ENCODE measurements at places on chromosomes 11 and 22.

DNA sequence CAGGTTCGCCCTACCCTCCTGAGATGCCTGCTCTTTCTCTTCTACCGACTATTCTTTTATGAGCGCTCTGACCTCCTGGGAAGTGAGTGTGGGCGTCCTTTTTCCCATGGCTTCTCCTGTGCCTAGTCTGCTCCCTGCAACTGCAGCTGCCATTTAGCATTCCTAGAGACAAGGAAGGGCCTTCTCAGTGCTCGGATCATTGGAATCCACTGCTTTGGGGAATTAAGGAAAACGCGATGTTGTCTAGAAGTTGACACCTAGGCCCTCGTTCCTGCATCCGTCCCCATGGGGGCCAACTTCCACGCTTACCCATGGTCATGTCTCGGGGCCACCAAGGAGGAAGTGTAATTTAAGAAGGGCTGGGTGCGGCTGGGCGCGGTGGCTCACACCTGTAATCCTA lies 95.4 kb downstream of the BCR start:
- DNase-seq = no peak

GRCh38 chr11:75261902-75262361 lies 21.4 kb downstream of the TPBGL start:
- no peak for DNase-seq

DNA sequence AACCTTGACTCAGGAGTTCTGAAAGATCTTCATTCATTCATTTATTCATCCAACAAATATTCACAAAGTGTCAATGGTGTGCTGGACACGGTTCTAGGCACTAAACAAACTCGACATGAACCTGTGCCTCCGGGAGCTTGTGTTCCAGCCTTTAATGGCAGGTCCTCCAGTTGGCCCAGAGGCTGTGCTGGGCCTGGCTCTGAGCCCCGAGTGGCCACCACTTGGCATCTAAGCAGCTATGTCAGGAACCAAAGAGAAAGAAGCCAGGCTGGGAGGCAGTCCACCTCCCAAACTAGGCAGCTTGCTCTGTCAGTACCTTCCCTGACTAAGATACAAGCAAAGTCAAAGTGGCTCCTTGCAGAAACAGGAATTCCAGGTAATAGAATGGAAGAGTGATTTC lies 233.6 kb downstream of the BUD13 start:
- DNase-seq = no peak

GRCh38 chr22:38317122-38317994 lies at the start of gene CSNK1E:
CSNK1E (minus strand) TSS chr22:38317433; CDS start chr22:38314157, 3,276 bp downstream.
- no peak for DNase-seq

DNA sequence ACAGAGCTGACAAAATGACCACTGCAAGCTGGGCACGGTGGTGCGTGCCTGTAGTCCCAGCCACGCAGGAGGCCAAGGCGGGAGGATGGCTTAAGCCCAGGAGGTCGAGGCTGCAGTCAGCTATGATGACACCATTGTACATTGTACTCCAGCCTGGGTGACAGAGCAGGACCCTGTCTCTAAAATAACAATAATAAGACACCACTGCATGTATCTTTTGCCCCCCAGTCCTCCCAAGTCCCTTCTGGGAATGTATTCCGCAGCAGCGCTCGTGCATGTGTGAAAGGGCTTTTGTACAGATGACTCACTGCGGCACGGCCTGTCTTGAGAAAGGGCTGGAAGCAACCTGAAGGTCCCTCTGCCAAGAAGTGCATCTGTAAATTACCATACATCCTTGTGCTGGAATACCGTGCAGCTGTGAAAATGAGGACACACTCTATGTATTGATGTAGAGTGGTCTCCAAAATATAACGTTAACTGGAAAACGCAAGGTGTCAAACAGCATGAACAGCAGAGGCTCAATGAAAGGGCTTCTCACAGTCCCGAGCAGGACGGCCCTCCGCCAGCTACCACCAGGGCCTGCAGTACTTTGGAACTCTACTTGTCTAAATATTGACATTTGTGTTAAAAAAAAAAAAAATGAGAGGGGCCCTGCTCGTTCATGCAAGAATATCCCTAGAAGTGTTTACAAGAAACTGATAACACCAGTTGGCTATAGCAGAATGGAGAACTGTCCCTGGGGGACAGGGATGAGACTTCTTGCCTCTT lies 9.0 kb upstream of the CDC42EP2 start:
- DNase-seq = no peak

DNA sequence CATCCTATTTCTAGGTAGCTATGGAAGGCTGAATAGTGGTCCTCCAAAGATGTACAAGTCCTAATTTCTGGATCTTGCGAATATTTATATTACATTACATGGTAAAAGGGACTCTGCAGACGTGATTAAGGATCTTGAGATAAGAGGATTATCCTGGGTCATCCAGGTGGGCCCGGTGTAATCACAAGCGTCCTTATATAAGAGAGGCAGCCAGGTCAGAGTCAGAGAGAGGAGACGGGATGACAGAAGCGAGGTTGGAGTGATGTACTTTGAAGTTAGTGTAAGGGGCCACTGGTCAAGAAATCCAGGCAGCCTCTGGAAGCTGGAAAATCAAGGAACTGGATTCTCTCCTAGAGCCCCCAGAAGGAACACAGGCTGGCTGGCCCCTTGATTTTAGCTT lies 70.1 kb upstream of the MYOD1 start:
- no peak for DNase-seq

DNA sequence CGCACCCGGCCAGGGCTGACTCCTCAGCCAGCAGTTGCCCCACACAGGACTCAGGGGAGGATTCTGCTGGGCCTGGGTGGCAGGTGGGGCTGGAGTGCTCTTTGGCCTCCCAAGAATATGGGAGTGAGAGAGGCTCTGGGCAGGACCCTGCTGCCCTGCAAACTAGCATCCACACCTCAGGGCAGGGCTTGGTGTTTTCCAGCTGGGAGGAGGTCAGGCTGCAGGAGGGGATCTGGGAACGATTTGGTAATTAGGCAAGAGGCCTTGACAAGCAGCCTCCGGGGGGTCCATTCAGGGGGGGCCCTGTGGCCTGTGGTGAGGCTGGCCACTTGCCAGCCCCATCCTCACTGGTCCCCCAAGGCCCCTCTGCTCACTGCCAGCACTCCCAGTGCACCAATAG lies 35.8 kb downstream of the WNT11 start:
- no peak for DNase-seq

GRCh38 chr11:78893996-78894395 lies 319.3 kb upstream of the NARS2 start:
- DNase-seq = no peak

- DNase-seq = no peak
These were observed 81.2 kb downstream of the OR5AK2 start for GRCh38 chr11:57069942-57070341.

- DNase-seq = no peak
These were observed 56.0 kb downstream of the COPB1 start for GRCh38 chr11:14443638-14444037.

- no peak for DNase-seq
These were observed 118.2 kb downstream of the BRD1 start for GRCh38 chr22:49709464-49709863.

GRCh38 chr11:24944891-24945290 lies 448.0 kb downstream of the LUZP2 start:
- no peak for DNase-seq

DNA sequence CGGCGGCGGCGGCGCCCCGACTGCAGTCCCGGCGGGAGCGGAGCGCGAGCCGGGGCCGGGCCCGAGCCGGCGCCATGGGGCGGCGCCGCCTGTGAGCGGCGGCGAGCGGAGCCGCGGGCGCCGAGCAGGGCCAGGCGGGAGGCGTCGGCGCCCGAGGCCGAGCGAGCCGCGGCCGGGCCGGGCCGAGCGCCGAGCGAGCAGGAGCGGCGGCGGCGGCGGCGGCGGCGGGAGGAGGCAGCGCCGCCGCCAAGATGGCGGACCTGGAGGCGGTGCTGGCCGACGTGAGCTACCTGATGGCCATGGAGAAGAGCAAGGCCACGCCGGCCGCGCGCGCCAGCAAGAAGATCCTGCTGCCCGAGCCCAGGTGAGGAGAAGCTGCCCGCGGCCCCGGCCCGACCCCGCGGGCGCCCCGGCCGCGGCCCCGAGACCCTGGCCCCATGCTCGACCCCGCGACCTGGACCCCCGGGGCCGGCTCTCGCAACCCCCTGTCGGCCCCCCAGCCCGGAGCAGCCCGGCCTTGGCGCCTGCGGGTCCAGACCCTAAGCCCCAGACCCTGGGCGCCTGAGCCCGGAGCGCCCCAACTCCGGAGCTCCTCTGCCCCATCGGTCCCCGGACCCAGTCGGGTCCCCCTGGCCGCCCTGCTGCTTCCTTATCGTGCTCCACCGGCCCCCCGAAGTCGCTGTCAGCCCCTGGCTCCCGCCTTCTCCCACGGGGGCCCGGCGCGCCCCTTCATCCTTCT lies at the start of gene GRK2:
GRK2 (plus strand) TSS at position 25 of the 739 bp plus-strand sequence; CDS start at position 252, 227 bp downstream.
- DNase-seq = no peak

- no peak for DNase-seq
These were observed 145.3 kb downstream of the NCAM1 start for GRCh38 chr11:113106507-113106906.

DNA sequence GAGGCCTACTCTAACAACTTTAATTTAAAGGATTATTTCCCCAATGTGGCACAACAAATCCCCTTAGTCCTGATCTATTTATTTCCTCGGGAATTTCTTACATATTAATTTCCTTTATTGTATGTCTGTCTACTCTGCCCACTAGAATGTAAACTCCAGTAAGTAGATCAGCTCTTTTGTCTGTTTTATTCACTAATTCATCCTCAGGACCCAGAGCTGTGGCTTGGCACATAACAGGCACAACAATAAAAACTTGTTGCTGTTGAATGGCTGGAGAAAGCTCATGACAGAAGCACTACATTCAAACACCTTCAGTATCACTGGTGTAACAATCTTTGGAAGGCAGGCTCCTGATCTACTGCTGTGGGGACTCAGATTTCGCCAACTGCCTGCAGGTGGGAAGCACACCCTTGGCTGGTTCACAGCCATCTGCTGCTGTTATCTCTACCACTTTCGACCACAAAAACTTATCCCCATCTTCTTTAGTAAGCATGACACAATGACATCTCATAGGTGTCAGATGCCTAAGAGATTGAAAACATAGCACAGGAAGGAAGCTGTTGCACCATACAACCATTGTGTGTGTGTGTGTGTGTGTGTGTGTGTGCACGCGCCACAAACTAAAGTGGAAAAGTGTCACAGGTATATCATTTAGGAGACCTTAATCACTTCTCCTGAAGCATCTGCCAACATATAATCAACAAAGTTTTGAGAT lies 11.9 kb downstream of the HIRA start:
- no peak for DNase-seq

DNA sequence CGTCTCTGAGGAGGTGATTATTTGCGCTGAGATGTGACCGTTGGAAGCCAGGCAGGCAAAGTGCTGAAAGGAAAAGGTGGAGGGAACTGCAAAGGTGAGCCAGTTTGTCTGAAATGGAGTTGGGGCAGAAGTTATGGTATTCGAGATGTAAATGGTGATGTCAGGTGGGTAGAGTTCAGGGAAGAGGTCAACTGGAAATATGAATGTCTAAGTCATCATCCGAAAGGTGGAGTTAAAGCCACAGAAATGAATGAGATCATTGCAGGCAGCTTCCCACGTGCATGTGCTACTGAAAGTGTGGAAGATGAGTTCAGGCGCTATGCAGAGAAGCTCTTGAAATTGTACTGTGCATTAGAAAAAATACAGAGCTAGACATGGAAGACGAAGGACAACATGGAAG lies 2.2 kb upstream of the BPIFC start:
- no peak for DNase-seq

DNA sequence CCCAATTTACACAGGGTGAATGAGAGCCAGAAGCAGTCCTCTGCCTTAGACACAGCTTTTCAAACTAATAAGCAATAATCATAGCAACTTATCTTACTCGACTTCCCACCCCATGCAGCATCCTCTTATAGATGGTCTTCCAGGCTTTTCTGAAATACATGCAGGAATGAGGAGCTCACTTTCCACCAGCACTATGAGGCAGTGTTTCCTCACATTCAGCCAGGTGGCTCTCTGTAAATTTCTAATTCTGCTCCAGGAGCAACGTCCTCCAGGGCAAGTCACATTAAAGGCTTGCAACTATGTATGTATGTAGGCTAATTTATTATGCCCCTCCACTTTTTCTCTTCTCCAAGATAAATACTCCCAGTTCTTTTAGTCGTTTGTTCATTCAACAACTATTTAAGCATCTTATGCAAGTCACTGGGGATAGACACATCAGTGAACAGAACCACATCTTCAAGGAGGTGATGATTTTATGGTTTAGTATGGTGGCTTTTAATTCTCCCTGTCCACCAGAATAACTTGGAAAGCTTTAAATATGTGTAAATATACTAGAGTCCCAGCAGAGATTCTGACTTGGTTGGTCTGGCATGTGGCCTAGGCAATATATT lies 59.9 kb downstream of the PAK1 start:
- no peak for DNase-seq

DNA sequence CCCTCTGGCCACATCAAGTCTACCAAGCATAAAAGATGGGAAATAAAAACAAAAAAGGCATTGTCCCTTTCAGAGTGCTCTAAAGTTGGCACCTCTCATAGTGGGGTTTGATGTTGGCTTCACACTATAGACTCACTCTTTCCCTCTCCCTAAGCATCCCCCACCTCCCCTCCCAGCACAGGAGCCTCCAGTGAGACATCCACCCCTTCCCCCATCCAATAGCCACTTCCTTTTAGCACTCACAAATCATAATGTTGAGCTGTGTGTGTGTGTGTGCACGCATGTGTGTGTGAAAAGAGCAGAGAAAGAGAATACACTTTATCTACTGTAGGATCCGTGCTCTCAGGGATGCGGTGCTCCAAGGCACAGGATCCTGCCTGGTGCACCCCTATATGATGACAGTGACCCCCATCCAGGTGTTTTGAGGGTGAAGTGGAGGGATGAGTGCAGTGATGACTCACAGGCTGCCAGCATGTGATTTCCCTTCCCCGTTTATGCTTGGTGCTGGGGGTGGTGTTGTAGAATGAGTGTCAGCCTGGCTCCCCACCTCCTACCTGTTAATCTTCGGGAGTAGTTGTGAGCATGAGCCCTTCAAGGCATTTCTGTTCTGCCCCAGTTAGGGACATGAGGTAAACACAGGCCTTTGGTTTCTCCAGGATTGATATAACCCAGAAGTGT lies 235.2 kb upstream of the B3GAT1 start:
- DNase-seq = no peak

DNA sequence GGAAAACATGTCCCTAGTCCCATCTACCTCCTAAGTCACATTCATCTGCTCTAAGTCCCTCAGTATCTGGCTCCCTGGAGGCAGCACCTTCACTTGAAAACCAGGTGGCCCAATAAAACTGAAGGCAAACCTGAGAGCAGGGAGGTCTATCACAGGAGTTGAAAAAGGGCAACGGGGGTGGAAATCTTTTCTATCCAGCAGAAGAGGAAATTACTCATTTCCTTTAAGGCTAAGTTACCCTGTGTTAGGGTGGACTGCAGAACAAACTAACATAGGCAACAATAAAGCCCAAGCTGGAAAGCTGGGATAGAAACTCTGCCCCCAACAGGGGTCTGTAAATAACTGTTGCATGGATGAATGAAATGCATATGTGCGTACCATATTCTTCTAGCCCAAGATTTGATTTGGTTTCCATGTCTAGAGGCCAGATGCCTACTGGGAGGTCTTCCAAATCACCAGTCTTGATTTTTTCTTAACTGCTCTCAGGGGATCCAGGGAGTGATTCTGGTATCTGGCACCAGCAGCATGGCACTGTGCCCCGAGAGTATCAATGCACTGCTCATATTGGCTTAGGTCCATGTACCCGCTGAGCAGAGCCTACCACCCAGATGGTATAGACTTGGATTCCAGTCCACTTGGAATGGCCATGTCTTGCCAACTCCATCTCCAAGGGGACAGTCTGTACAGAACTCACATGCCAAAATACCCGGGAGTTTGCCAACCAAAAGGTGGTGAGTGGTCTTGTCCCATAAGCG lies 350.0 kb upstream of the NCAM1 start:
- no peak for DNase-seq

All from activated CD8-positive, alpha-beta memory T cell treated with anti-CD3 and anti-CD28 coated beads for 1 hour (primary cell).